ENCODE measurements at places on chromosomes 12 and 14.
A peak's percentile ranks its signal among the peaks of the same experiment; 100 is the strongest.

GRCh38 chr14:71286126-71286525 lies 378.9 kb downstream of the PCNX1 start:
- no peak for DNase-seq

DNA sequence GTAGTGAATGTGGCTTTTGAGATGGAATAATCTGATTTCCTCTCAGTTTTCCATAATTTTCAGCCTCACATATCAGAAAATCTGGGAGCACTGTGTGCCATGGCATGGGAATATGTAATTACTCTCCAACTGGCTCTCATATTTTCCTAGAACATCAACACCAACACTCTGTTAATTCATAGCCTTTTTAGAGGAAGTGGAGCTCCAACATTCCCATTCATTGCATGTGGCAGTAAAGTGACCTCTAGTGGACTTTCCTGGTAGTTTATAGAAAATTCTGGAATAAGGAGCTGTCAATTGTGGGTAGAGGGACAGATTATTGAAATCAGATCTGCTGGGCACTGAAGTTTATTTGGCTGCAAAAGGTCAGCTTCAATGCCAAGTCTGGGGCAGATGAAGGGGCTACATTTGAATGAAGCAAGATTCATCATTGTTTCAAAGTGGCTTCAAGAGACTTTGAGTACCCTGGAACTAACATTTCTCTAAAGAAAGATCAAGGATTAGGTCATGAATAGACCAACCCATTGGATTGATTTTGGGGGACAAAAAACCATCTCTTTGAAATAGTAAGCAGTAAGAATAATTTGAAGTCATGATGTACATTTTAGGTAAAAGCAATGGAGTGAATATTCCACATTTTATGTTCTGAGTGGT lies 23.6 kb upstream of the USP44 start:
- DNase-seq = peak; percentile 49

GRCh38 chr12:66944365-66944764 lies 265.5 kb upstream of the GRIP1 start:
- DNase-seq = no peak

DNA sequence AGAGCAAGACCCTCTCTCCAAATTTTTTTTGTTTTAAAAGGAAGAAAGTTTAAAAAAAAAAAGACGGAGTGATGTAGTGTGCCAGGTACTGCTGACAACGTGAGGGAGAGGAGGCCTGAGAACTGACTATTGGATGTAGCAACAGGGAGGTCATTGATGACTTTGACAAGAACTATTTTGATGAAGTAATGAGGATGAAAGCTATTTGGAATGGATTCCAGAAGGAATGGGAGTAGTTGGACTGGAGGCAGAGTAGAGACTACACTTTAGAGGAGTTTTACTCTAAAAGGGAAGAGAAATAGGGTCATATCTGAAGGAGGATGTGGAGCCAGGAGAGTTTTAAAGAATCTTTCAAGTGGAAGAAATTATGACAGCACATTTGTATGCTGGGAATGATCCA lies 27.8 kb upstream of the SLC38A2 start:
- DNase-seq = peak; percentile 36
